ENCODE measurements at places on chromosomes 1 and 21. TPM values are rescaled to one million over a fixed set of nuclear protein-coding genes. Genes with fewer than 3 reads are reported as not detected.

TRABD2B gene
- 0.34 TPM for total RNA-seq

LCE3D gene
- 1.3 TPM for total RNA-seq

KRTAP20-4 gene
- total RNA-seq, result not detected

ZBTB21 gene
- 6.2 TPM for total RNA-seq

S100A1 gene
- 0.84 TPM for total RNA-seq

SLX9 gene
- total RNA-seq, result 59.3 TPM

AMY2A gene
- total RNA-seq, result not detected

MCOLN2 gene
- 1.9 TPM for total RNA-seq

DENND4B gene
- 31.2 TPM for total RNA-seq

BCAN gene
- total RNA-seq, result 0.06 TPM

KLF17 gene
- 0.33 TPM for total RNA-seq

F13B gene
- not detected for total RNA-seq

PRRX1 gene
- not detected for total RNA-seq

PDZK1IP1 gene
- 5.3 TPM for total RNA-seq

OR2T35 gene
- total RNA-seq, result not detected

COL8A2 gene
- 0.12 TPM for total RNA-seq

CELSR2 gene
- total RNA-seq, result 4.6 TPM

RPL11 gene
- 1,470 TPM for total RNA-seq

PFDN2 gene
- 118 TPM for total RNA-seq

C4BPA gene
- total RNA-seq, result 0.55 TPM

LRRC53 gene
- total RNA-seq, result not detected

PRDM2 gene
- total RNA-seq, result 8.7 TPM

C1QC gene
- not detected for total RNA-seq

PLA2G4A gene
- total RNA-seq, result 5.9 TPM

SDC3 gene
- total RNA-seq, result 10.8 TPM

SLC6A9 gene
- 14.6 TPM for total RNA-seq

ATP1A4 gene
- not detected for total RNA-seq

LYPD8 gene
- 0.21 TPM for total RNA-seq

IL22RA1 gene
- total RNA-seq, result 5.0 TPM

ANGPTL7 gene
- not detected for total RNA-seq

OXCT2 gene
- total RNA-seq, result 0.60 TPM

CDK18 gene
- 1.3 TPM for total RNA-seq

LIN9 gene
- 7.6 TPM for total RNA-seq

ADORA3 gene
- total RNA-seq, result not detected

PTGS2 gene
- 9.0 TPM for total RNA-seq

HPCAL4 gene
- total RNA-seq, result 0.28 TPM

SLC37A1 gene
- total RNA-seq, result 3.6 TPM

RAB42 gene
- 1.9 TPM for total RNA-seq

Measured in A549 treated with RU486 at 1 μM for 4 hours (cell line).